ENCODE measurements at places on chromosomes 6 and 20.
A peak's percentile ranks its signal among the peaks of the same experiment; 100 is the strongest.

GRCh38 chr6:170193326-170193821 is 97.5 kb downstream of the DLL1 start:
- no peak for DNase-seq

- peak; percentile 81 for DNase-seq
Measured at GRCh38 chr6:138833816-138834539, 38.1 kb downstream of the ECT2L start.

GRCh38 chr6:32940656-32941213 is at the start of gene HLA-DMB:
Gene HLA-DMB (minus strand): TSS chr6:32941028. CDS start chr6:32940807, 221 bp downstream.
- peak; percentile 60 for DNase-seq

- DNase-seq = no peak
Measured at GRCh38 chr20:13029687-13030375, 21.1 kb downstream of the SPTLC3 start.

DNA sequence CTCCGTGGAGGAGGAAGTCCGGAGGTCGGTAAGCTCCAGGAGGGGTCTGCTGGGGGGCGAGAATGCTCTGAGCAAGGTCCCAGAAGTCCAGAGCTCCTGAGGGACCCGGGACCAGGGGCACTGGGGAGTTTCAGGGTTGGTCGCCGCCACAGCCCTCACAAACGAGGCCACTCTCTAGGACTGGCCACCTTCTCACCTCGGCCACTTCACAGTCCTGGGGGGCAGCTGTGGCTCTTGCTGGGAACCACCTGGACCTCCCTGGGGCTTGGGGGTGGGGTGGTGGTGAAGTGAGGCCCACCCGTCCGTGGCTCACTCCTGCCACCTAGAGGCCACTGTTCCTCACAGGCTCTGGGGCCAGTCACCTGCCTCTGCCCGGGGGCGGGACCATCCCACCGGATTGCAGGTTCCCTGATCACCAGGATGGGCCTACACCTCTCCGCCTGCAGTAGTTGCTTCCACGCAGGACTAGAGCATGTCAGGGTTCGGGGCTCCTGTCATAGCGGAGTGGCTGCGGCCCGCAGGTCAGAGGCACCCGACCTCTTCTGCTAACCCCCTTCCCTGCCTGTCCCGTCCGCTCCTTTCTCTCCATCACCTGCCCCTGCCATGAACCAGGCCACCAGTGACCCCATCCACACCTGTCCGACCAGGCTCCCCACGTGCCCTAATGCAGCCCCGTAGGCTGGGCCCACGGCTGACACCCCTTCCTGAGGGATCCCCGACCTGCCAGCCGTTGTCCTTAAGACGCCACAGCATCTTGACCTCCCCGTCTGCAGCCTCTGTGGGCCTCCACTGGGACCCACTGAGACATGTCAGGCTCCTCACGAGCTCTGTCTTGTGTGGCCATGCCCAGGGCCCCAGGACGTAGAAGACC is 5.1 kb upstream of the TCEA2 start:
- peak; percentile 81 for DNase-seq

DNA sequence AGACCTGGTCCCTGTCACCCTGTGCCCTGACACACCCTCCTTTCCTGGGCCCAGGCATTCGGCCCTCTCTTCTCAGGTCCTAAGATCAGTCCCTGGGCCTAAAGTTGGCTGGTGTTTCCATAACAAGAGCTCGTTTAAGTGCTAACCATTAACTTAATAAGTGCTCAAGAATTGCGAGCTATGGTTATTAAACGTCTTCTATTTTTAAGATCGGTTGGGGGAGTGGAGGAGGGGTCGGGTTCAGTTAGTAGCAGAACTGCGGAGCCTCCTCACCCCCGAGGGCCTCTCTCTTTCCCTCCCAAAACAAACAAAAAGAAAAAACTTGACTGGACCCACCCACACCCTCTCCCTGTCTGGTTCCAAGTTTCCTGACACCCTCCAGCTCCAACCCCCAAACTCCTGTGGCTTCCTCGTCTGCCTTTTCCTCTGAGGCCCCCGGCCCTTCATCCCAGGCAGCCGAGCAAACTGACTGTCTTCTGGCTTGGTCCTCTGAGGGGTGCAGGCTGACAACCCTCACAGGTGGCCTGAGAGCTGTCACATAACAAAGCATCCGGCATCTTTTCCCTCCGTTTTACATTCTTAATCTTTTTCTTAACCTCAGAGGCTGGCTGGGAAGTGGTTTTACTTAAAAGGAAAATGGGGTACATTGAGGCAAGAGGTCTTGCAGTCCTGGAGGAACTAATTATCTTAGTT is 2.0 kb downstream of the STK35 start:
- DNase-seq = no peak

GRCh38 chr20:19750101-19750606 is 7.9 kb upstream of the RIN2 start:
- DNase-seq = peak; percentile 81

- no peak for DNase-seq
Measured at GRCh38 chr6:154558984-154559383, 48.5 kb upstream of the CNKSR3 start.

- no peak for DNase-seq
Measured at GRCh38 chr6:72769459-72770125, 147.7 kb downstream of the KCNQ5 start.

DNA sequence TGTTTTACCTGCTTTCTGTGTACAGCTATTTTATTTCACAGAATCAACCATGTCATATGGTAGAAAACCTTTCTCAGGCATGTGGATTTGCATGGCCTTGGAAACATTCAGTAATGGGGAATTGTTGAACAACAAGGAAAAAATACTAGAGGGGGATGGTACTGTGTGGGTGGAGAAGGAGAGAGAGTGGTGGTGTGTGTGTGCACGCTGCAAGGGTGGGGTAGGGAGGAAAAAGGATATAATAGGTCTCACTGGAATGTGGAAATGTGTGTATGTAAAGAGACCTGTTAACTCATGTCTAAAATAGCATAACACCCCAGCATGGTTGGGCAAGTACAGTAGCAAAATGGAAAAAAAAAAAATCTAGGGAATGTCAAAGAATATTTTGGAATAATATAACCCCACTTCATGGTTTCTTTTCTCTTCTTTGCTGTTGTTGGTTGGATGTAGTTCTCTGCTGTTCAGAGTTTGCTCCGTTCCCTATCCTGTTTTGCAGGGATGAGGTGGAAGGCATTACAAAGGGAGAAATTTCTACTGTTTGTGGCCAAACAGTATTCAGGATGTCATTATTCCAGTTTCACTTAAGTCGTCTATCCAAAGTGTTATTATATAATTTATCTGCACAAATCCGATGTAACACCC is 93.9 kb upstream of the CITED2 start:
- DNase-seq = no peak

- no peak for DNase-seq
Measured at GRCh38 chr6:76771059-76771634, 692.1 kb downstream of the HTR1B start.

GRCh38 chr6:79077715-79078074 is 359 bp downstream of the PHIP start:
- DNase-seq = no peak

DNA sequence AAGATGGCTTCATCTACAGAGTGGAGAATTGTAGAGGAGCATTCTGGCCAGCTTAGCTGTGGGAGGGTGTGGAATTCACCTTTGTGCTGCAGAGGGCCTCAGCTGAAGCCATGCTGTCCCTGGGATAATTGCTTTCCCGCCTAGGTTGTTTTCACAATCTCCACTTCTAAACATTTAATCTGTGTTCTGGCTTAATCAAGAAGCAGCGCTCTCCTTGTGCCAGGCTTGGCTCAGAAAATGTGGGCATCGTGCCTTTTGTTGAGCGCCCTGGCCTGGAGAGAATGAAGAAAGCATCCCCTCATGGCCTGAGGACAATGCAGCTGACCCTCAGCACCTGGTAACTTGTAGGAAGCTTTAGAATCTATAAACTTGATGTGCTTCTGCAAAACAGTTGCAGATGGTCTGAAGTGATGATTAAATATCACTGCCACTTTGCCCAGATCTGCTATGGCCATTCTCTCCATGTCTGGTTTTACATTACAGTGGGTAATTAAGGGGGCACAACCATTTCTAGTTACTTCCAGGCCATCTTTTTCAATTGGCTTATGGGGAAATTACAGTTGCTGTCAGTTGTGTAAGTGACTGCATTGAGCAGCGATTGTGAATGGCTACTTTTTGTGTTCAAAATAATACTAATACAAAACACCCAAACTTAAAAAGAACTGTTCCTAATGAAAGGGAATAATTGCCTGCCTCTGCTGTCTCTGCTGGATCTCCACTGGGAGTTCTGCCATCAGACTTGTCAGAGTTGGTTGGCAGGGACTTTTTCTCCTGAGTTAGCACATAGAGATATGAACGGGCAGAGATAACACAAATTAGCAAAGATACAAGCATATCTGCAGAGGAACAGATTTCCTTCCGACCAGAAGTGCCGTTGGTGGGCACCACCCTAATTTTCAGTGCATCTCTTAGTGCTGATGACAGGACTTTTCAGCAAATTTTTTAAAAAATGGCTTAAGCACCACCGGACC is 18.4 kb downstream of the CTNNBL1 start:
- peak; percentile 40 for DNase-seq

- DNase-seq = no peak
Measured at GRCh38 chr6:125102891-125103290, 50.7 kb upstream of the TPD52L1 start.

GRCh38 chr6:33985947-33986346 is 159.9 kb downstream of the GRM4 start:
- no peak for DNase-seq

DNA sequence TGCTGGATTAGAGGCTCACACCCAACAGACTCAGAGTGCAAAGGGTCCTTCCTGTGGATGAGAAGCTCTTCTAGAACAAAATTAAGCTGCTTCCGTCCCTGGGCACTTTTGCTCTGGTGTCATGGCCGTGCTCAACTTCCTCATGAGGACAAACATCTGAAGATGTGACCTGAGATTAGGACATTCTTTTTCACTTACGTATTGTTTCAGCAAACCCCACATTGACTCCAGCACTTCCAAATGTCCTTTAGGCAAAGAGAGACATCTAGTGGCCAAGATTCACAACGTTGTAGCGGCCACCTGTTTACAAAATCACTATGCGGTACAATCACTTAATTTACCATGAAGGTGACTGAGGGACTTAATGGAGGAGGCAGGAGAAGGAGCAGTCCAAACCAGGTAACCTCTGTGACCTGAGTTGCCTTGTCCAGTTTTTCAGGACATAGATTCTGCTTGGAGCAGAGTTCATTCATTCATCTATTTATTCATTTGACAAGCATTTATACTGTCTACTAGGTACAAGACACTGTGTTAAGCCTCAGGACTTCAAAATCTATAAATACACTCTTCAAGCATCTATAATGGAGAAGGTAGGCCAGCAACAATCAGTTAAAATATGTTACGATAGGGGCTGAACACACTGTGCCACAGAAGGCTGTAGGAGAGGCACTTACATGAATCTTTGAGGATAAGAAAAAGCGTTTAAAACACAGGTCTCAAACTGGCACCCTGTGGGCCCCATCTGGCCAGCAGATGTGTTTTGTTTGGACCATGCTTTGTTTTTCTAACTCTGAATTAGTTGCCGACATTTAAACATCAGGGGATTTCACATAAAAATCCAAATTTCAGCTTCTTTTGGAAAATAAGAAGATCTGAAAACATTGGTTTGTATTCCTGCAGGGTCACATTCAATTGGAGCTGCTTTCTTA is 5.6 kb upstream of the ADGRF1 start:
- peak; percentile 16 for DNase-seq

- DNase-seq = peak; percentile 72
Measured at GRCh38 chr6:39084506-39084905, 30.5 kb downstream of the SAYSD1 start.

Data from NCI-H446 (cell line).